ENCODE measurements at places on chromosomes 1 and 21.

- DNase-seq = no peak
These were observed 116.2 kb downstream of the CENPF start for GRCh38 chr1:214719207-214719606.

DNA sequence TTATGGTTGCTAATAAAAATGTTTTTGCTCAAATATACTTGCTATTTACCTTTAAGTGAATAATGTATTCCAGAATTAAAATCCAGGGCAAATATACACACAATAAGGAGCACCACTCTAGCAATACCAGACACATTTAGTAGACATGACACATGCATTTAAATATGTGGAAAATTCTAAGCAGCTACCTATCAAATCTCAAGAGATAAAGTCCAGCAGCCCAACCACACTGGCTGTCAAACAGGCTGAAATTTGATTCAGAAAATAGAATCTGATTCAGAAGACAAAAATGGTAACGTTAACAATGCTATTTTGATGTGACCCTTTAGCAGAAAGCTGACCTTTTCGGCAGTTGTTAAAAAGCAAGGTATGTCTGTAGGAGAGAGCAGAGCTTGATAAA, 42.3 kb downstream of the PLEKHO1 start:
- no peak for DNase-seq

DNA sequence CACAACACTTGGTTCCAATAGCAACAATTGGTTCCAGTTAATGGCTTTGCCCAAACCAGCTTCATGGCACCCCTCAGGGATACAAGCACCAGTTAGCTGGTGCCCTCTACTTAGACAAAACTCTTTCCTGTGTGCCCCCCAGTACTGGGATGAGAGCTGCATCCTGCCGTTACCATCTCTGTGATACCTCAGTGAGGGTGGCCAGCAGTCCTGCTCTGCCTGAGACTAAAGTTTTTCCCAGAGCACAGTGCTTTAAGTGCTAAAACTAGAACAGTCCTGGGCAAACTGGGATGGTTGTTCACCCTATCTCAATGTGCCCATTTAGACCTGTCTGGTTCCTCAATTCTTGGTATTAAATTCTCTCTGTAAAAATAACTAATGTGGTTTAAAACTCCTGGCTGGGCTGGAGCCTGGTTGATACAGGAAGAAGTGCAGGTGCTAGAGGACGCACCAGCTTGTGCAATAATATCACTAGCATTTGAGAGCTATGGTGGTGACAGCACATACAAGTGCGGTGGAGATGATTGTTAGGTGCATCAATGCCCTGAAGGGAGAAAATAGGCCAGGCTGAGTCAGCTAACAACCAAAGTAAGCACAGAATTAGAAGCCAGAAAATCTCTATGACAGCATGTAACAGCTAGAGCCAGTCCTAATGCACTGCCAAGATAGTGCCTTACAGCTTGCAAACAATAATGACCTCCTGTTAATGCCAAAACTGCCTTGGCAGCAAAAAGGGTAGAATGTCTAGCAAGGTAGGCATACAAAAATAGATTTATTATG, 179.8 kb upstream of the GALNT2 start:
- DNase-seq = no peak

- no peak for DNase-seq
These were observed 624.3 kb upstream of the BRINP3 start for GRCh38 chr1:191101960-191102359.

DNA sequence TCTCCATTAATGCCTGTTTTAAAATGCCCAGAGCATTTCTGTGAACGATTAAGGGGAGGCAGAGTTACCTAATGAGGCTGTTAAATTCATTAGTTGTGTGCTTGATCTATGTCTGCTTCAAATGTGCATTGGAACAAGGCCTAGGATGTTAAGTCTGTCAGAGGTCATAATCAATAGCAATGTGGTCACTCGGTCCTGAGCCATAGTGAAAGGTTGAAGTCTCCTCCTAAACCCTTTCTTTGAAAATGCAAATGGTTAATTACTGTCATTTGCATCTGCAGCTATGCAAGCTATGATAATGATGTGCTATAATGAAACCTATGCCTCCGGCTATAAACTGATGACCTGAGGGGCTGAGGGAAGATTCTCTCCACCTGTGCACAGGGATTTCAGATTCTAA, 114.2 kb upstream of the NR5A2 start:
- DNase-seq = no peak

DNA sequence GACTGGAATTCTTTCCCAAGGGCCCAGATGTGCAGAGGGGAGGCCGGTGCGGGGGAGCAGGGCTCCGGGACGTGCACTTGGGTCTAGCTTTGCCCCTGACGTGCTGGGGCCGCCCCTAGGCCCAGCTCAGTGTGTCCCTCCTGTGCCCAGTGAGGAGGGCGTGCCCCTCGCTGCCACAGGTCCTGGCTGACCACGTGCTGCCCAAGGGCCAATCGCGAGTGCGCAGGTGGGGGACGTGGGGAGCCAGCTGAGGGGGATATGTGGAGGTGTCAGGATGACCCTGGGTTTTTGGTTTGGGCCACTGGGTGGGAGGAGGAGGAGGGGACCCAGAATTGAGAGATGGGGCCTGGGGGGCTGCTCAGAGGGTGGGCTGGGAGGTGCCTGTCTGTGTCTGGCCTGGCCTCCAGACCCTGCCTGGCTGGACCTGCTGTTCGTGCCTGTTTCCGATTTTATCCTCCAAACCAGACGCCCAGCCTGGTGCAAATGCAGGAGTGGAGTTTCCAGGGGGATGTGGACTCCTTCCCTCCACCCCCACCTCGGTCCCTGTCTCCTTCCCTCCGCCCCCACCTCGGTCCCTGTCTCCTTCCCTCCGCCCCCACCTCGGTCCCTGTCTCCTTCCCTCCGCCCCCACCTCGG, 6.1 kb upstream of the RNF223 start:
- DNase-seq = no peak

DNA sequence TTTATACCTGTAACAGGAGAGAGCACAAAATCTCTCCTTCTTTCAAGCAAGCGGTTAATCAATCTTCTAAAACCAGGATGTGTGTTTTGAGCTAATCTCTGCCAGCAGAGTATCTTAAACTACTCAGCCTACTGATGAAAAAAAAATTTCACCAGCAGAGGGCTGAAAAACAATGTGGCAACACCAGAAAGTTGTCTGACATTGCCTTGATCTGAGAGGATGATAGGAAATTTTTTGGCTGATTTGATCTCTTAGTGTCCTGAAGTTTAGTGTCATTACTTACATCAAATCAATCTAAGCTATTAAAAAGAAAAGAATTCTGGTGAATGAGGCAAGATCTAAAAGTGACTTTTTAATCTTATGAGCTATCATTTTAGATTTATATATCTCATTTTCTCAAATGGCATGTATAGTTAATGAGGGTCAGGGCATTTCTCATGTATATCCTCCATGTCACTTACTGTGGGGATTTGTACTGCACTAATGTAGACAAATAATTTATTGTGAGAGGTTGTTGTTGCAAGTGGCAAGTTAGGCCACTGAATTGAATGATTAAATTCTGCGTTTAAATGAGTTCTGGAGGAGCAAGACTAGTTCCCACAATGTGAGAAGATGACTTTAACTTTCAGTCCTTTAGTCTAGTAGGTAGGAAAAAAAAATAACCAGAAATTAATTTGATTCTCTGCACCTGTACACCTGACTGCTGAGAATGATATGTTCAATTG, 10.9 kb downstream of the ADAMTS1 start:
- DNase-seq = no peak

- no peak for DNase-seq
These were observed 465.2 kb downstream of the USP25 start for GRCh38 chr21:16194788-16195537.

DNA sequence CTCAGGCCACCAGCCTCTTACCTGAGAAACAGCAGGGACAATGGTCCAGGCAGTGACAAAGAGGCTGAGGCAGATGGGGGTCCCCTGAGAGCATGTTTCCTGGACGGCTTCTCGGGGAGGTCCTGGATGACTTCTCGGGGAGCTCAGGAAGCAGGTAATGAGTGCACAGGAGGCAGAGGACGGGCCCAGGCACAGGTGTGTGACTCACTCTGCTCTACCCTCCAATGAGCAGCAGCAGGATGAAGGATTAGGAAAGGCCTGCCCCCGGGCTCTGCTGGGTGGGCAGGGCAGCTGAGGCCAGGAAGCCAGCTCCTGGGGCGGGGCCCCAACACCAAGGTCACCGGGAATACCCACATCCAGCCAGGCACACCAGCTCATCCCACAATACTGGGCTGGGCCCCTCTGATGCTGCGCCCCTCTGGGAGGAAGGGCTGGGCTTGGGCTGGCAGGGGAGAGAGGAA, 17.2 kb upstream of the PTAFR start:
- DNase-seq = no peak

DNA sequence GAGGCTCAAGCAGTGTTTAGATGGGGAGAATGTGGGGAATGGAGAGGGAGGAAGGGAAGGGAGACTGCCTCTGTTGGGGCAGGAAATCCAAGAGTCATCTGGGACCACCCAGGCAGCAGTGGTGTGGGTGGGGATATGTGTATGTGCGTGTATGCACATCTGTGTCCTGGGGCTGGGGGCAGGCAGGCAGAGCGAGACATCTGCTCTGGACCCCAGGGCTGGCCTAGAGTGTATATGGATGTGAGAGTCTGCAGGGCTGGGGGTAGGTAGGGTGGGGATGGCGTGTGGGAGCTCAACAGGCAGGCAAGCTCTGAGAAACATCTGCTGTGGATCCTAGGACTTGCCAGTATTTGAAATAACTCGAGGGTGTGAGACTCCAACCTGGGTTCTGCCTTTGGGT, 3.5 kb downstream of the PTCH2 start:
- DNase-seq = no peak

DNA sequence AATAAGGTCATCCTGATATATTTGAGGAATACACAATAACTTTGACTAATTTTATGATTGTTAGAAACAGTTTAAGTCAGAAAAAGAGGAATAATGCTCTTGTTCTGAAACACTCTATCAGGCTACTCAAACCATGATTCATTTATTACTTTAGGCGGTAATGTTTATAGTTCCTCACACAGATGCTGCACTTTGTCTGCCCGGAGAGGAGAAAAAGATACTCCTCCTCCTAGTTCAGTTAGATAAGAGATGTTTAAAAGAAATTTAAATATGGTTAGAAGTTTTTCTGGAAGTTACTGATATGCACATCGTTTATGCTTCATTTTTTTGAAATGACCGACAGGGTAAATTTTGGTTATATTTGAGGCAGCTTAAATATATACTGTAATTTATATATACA, 103.0 kb downstream of the ZMYM4 start:
- no peak for DNase-seq

DNA sequence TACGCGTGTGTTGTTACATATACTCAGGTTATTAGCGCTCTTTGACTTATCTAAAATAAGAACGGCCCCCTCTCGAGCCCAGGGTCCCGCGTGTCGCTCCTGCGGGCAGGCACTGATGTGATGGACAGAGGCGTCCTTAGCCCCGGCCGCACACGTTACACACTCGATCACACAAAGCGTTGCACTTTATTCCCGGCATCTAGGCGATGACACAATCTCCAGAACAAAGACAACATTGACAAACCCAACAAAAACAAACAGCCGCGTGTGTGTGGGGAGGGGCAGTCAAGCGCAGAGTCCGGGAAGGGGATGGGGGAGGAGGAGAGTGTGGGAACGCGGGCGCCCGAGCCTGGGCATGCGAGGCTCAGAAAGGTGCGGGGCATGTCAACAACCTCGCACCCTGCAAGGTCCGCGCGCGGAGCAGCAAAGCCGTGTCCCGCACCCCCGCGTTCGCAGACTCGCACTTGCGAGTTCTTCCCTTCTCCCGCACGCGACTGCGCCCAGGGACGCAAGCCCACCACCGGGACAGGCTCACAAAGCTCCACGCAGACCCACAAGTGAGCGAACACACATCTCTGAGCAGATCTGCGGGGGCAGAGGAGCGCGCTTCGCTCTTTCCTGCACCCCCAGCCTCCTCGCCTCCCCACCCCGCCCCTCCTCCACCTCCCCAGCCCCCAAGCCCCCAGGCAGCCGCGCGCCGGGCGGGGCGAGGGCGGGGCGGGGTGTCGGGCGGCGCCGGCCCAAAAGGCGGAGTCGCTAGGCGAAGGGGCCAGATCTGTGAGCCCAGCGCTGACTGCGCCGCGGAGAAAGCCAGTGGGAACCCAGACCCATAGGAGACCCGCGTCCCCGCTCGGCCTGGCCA, at the start of gene EFNA1:
EFNA1 (plus strand) TSS at position 772 of the 862 bp plus-strand sequence. CDS start 102 bp downstream, outside the sequence.
- no peak for DNase-seq

DNA sequence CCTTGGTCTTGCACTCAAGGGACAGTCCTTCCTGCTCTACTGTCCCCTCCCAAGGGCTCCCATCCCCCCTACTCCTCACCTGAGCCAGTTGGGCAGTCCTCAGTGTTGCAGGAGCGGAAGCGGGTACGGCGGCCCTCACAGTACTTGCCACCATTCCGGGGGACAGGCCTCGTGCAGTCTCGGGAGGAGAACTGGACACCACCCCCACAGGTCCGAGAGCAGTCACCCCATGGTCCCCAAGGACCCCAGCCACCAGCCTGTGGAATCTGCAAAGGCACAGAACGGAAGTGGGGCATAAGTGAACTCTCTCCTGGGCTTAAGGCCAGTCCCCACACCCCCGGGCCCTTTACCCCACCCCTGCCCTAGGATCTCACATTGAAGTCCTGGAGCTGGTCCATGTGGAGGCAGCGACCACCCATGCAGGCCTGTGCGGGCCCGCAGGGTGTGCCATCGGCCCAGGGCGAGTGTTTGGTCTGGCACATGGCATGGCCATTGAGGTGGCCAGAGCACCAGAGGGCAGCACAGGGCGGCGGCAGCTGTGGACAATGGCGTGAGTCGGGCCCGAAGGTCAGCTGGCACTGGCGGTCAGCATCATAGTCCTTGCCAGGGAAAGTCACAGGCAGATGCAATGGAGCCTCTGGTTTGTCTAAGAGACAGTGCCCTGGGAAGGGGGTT, 5.2 kb downstream of the ADAMTS4 start:
- no peak for DNase-seq

- no peak for DNase-seq
These were observed 49.4 kb downstream of the NENF start for GRCh38 chr1:212482006-212482636.

- DNase-seq = peak; percentile 29
These were observed 30.2 kb downstream of the LPAR3 start for GRCh38 chr1:84862810-84863251.

GRCh38 chr1:194818674-194819073, 1632.3 kb upstream of the B3GALT2 start:
- DNase-seq = no peak

- no peak for DNase-seq
These were observed 25.0 kb downstream of the RNU5D-1 start for GRCh38 chr1:44705938-44706337.

- no peak for DNase-seq
These were observed 26.3 kb upstream of the PALMD start for GRCh38 chr1:99619583-99619982.

DNA sequence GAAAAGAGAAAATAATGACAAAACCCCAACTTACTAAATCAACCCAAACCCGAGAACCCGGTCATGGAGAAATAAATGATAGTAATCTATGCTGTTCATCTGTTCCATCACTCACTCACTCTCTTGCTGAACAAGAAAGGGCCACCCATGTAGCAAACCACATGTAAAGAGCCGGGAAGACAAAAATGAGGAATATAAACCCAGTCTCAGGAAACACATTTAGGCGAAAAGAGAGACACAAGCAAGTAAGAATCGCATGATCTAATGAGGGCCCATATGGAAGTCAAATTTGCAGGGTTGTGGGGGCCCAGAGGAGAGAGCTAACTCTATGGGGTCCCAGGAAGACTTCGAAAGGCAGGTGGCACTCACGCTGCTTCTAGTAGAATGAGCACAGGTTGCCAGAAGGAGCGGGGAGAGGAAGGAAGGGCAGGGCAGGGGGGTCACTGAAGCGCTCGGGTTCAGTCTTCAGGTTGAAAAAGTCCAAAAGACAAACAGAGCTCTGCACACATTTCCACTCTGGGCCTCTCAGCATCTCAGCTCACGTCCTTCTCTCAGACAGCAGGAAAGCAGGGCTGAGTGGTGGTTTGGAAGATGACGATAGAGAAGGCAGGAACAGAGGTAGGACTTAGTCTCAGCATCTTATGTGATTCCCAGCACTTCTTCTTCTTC, 142.9 kb upstream of the KRTAP19-8 start:
- DNase-seq = no peak

Data from activated CD4-positive, alpha-beta T cell treated with anti-CD3 and anti-CD28 coated beads for 1 hour (primary cell).